Right cardiac atrium (tissue), 5 donors: ENCODE measurements at places on chromosomes 5 and 9. TPM values are rescaled to one million over a fixed set of nuclear protein-coding genes. Genes with fewer than 3 reads are reported as not detected.

PCDHA10 gene
- polyA plus RNA-seq: 0.02 TPM

WNT8A gene
- polyA plus RNA-seq: not detected

SLC1A1 gene
- 1.1 TPM for polyA plus RNA-seq

CCL27 gene
- polyA plus RNA-seq: 0.18 TPM

AIF1L gene
- polyA plus RNA-seq: 15.7 TPM

WDR38 gene
- polyA plus RNA-seq: 0.09 TPM

FAM163B gene
- polyA plus RNA-seq: 2.0 TPM

CSF1R gene
- polyA plus RNA-seq: 4.5 TPM

PSD2 gene
- polyA plus RNA-seq: 0.02 TPM

IL33 gene
- 42.0 TPM for polyA plus RNA-seq

ZNF454 gene
- 1.9 TPM for polyA plus RNA-seq

PKN3 gene
- 6.5 TPM for polyA plus RNA-seq

TMEFF1 gene
- polyA plus RNA-seq: 0.02 TPM

GDF9 gene
- polyA plus RNA-seq: 0.18 TPM

IL3 gene
- not detected for polyA plus RNA-seq

SLC4A9 gene
- polyA plus RNA-seq: 0.05 TPM
